ENCODE measurements at places on chromosomes 3 and 15.

DNA sequence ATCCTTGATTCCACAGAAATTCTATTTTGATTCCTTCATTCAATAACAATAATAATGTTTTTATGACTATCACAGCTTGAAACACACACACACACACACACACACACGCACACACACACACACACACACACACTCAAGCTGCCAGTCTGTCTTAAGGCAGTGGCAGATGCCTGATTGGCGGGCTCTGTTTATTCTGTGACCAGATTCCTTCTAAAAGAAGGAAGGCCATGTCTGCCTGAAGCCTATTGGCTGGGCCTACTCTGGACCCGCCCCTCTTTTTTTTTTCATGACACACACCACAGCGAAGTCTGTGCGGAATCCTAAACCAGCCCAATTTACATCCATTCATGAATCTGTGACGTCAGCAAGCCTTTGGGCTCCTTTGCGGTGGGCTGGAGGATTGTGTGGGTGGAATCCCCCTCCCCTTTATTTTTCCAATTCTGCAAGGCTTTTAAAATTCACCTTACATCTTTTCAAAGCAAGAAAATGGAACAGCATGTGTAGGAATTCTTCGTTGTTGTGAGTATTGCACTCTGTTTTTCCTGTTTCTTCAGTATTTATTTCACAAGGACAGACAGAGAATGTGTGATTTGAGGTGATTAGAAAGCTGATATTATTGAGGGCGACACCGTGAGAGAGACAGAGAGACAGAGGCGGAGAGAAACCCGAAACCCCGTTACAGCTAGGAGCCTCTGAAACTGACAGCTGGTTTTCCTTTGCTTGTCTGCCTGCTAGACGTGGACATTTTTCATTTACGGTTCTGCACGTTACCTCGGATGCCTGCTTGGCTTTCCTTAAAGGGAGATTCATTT, at the start of gene MAP3K13:
MAP3K13 (plus strand) TSS at position 287 of the 812 bp plus-strand sequence. CDS start 65,446 bp downstream, outside the sequence.
- DNase-seq = peak; percentile 95

GRCh38 chr3:159473206-159473605, 515.4 kb upstream of the IL12A start:
- no peak for DNase-seq

DNA sequence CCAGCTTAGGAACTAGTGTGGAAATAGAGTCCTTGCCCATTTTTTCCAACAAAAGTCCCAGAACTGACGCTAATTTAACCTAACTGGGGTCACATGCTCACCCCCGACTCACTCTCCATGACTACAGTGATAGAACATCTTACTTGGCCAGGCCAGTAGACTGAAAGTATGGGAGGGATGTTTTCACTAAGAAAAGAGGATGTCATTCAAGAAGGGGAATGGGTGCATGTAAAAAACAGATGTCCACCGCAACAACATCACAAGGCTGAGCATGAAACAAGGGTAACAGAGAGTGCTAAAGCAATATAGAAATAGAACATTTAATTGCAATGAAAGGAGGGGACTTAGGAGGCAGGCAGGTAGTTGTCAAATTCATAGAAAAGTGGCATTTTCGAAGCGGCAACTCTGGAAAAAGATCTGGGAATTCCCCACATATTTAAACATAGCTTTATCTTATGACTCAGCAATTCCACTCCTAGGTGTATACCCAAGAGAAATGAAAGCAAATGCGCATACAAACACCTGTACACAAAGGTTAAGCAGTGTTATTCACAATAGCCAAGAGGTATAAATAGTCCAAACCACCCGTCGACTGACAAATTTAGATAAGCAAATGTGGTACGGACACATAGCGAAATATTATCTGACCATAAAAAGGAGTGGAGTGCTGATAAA, 41.1 kb upstream of the UBE2E2 start:
- no peak for DNase-seq

DNA sequence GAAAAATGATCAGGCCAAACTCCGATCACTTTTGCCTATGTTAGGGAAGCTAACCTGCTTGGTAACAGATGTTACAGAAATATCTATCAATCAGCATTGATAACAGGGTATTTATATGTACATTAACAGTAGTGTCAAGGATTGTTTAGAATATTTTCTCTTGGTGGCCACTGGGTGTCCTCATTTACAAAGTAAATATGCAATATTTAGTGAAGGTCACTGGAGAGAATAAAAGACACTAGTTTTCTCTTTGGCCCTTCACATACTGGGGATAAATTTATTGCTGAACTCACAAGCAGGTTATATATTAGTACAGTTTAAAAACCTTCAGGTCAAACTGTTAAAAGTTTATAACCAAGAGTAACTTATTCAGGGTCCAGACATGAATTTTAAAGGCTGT, 69.0 kb downstream of the TIGIT start:
- peak; percentile 37 for DNase-seq

DNA sequence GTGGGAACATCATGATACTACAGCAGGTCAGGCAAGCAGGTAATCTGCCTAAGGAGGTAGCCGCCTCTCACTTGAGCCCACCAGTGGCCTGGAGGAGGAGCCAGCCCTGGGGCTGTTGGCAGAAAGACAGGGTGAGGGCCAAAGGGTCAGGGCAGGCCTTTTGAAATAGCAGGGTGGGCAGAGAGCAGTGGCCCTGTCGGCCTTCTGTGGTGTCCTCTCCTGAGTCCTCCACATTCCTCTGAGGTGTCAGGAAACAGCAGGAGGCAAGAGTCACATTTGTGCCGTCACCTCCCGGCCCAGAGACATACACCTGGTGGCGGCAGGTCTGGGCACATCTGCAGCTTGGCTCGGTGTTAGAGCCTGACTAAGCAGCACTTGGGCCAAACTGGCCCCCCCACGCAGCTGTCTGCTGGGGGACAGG, 3.9 kb upstream of the BNC1 start:
- DNase-seq = no peak

GRCh38 chr3:133466531-133467386, 66.9 kb downstream of the BFSP2 start:
- DNase-seq = no peak

DNA sequence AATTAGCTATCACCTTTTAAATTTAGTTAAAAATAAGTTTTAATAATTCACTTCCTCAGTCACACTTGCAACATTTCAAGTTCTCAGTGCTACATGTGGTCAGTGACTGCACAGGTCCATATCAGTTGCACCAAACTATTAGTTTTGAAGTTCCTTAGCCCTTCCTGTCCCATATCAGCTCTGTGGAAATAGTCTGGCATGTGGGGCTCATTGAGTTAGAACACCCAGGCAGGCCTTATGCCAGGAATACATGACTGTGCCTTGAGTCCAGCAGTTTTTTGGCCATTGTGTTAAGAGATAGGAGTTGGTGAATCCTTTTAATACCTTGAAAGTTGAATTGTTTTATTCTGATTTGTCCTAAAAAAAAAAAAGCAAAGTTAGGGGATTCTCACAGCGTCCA, 153.7 kb upstream of the BFSP2 start:
- no peak for DNase-seq

- DNase-seq = no peak
Observed at GRCh38 chr15:94229591-94230369, 1.6 kb upstream of the MCTP2 start.

DNA sequence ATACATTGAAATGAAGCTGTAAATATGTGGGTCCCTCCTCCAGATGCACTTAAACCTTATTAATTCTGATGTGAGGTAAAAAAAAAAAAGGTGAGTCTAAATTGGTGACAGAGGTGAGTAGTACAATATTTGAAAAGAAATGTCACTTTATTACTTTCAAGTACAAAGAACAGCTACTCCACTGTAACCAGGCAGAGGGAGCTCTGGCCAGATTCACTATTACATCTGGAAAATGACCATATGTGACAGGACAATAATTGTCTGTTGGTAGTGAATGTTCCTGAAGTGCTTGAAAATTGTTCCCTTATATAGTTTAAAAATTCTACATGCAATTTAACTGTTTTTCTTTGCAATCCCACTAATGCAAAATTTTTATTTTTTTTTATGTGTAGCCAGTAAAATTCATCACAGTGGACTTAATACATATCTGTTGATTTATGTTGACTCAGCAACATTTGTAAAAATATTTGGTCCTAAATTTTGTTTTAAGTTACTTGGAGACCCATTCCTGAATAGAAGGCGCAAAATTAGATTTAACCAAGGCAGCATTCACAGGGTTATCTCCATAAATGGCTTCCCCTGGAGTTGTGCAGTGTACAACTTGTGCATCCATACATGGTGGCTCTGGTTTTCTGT, 231.9 kb upstream of the TBC1D5 start:
- no peak for DNase-seq

DNA sequence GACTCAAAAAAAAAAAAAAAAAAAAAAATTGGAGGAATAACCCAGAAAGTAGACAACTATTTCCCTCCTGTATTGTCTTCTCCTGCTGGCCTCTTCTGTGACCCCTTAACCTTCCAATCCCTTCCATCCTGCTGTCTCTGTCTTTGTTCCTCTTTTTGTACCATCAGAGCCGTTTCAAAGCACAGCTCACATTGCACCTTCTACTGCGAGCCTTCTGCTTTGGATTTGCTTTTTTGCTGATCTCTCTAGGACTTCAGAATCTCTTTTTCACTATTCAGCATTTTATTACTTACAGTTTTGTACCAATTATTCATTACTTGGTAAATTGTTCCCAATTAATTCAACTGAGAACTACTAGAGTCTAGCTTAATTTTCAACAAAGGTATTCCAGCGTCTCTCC, 284.0 kb upstream of the TBL1XR1 start:
- DNase-seq = no peak

- no peak for DNase-seq
Observed at GRCh38 chr3:155007729-155008128, 72.4 kb upstream of the MME start.

DNA sequence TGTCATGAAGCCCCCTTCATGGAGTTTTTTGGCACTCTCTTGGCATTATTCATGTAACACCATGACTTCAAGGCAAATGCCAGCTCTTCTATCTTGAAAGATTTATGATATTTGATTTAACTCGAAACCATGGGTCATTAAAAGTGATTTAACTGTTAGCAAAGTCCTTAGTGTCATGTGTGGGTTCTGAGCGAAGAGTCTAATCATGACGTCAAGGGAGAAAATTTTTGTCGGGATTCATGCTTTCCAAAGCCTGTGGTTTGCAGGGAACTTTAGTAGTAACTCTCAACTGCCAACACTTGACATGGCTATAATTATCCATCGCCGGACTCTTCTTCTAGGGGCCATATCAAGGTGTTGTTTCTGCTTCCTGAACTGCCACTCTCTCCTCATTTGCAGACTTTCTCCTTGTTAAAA, 11.5 kb downstream of the GXYLT2 start:
- DNase-seq = peak; percentile 61

- DNase-seq = no peak
Observed at GRCh38 chr3:195801251-195802183, 10.2 kb downstream of the MUC4 start.

GRCh38 chr3:15501126-15501525, 20.4 kb downstream of the COLQ start:
- no peak for DNase-seq

DNA sequence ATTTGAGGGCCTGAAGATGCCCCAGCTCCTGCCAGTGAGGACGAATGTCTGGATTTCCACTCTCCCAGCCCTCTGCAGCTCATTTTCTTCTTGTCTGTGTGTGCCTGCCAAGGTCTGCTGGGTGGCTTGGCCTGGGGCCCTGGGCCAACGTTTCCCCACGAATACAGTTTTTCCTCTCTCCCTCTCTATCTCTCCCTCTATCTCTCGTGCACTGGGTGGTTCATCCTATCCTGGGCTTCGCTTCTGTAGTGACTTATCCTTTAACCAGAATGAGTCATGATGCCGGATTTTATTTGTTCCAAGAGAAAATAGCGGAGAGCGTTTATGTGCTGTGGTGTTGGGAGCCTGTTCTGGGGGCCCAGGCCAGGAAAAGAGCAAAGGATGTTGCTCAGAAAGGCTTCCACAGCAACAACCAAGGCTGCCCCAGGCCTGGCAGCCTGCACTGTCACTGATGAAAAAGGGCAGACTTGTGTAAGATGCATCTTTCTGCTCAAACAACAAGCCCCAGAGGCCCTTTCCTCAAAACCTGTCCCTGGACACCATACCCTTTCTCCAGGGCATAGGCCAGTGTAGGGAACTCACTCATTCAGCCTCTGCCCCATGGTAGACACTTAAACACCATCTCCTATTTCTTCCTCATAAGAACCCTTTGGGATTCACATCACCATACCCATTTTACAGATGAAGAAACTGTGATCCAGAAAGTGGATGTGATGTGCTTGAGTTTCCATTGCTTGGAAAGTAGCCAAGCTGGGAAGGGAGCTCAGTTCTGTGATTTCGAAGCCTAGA, 47.3 kb downstream of the ITGA11 start:
- peak; percentile 95 for DNase-seq

DNA sequence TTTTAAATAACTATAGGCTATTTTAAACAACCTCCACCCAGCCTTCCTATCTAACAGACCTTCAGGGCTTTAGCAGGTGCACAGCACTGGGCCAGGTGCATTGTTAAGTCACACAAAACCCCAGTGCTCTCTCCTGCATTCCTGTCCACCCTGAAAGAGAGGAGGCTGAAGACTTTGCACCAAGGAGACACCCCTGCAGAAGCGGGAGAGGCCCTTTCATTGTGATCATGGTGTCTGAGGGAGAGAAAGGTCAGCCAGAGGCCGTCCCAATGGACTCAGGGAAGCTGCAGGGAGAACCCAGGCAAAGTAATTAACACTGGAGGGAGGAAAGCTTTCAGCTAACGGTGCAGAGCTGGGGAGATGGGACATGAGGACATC, 5.2 kb downstream of the LRIG1 start:
- DNase-seq = no peak

DNA sequence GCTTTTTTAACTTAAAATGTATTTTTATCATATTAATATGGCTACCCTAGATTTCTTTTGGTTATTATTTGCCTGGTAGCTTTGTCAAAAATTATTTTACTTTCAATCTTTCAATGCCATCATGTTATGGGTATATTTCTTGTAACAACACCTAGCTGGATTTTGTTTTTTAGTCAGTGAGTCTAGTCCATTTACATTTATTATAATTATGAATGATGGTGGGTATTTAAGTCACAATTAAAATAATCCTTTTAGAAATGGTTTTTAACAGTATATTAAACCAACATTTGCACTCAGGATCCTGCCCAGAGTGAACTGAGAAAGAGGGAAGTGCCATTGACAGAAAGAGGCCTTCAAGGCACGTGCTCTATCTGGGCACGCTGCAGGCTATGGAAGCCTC, 39.8 kb upstream of the NUDT16 start:
- DNase-seq = no peak

- DNase-seq = no peak
Observed at GRCh38 chr3:70979983-70980645, 603.4 kb downstream of the FOXP1 start.

DNA sequence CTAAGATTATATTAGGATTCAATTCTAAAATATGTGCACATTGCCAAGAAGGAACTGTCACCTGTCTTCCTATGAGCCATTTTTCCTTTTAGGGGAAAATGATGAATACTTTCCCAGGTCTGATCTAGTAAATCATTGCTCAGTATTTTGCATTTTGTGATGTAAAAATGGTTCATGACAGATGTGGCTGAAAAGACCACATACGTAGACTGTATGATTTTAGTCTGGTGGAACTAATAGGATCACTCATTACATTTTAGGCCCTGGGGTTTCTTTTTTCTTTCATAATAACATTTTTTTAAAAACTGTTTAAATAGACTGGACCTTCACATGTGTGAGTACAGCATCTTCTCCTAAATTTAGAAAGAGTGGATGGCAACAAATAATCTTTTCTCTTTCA, 201.7 kb upstream of the MLF1 start:
- DNase-seq = no peak

Measured in fibroblast of skin of abdomen (primary cell).